ENCODE measurements at places on chromosomes 12 and 14.

- DNase-seq, result no peak
These were observed 123.9 kb downstream of the GPR65 start for GRCh38 chr14:88128816-88129215.

DNA sequence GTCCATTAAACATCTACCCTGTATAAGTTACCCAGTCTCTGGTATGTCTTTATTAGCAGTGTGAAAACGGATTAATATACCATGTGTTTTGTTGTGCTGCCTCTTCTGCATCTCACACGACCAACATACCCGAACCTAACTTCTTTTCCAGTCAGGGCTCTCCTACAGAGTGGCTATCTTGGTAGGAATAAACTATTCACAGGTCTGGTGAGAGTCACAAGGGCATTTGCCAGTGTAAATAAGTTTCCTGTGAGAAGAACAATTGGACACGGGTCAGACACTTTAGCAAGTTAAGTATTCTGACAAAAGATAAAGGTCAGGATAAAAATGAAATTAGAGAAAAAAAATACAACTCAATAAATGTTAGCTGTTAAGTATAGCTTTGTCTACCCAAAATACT is 60.9 kb downstream of the MYF5 start:
- DNase-seq, result no peak

DNA sequence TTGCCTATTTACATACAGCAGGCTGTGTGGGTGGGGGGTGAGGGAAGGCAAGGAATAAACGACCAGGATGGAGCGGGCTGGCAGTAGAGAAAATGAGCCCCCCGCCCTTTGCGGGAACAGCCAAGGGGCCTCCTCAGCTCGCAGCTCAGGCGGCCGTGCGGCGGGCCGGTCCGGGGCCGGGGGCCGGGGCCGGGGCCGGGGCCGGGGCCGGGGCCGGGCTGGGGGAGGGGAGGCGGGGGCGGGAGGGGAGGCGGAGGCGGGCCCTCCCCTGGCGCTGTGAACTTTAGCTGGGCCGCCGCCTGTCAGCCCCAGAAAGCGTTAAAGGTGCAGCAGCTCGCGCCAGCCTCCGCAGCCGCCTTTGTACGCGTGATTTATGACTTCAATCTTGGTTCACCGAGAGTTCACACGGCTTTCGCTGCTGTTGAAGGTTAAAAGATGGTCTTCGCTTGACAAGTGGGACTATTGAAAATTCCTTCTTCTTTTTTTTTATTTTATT is 28.8 kb downstream of the HOXC4 start:
- DNase-seq, result no peak

- no peak for DNase-seq
These were observed 34.0 kb downstream of the ALG10B start for GRCh38 chr12:38350342-38351174.

- no peak for DNase-seq
These were observed 171.1 kb upstream of the G2E3 start for GRCh38 chr14:30387871-30388270.

DNA sequence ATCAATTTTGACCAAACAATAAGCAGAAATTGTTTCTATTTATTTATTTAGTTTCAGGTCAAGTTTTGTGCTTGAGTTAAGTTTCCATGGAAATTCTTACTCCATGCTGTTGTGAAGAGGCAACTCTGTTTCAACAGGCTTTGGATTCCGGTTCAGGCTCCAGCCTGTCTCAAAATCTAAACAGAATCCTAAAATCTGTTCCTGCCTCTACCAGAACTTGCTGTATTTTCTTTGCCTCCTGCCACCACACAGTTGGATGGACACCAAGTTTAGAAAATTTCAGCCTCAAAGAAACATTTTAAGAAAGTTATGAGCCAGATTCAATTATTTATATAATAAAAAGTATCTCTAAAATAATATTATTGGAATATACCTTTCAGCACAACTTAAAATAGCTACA is 330.9 kb downstream of the FOXG1 start:
- no peak for DNase-seq

GRCh38 chr12:58095002-58095401 is 153.6 kb downstream of the ATP23 start:
- no peak for DNase-seq

All from activated CD8-positive, alpha-beta memory T cell treated with anti-CD3 and anti-CD28 coated beads for 48 hours (primary cell).